Upper lobe of left lung (tissue), 6 donors: ENCODE measurements at places on chromosomes 2 and 18. TPM values are rescaled to one million over a fixed set of nuclear protein-coding genes. Genes with fewer than 3 reads are reported as not detected.

DNA sequence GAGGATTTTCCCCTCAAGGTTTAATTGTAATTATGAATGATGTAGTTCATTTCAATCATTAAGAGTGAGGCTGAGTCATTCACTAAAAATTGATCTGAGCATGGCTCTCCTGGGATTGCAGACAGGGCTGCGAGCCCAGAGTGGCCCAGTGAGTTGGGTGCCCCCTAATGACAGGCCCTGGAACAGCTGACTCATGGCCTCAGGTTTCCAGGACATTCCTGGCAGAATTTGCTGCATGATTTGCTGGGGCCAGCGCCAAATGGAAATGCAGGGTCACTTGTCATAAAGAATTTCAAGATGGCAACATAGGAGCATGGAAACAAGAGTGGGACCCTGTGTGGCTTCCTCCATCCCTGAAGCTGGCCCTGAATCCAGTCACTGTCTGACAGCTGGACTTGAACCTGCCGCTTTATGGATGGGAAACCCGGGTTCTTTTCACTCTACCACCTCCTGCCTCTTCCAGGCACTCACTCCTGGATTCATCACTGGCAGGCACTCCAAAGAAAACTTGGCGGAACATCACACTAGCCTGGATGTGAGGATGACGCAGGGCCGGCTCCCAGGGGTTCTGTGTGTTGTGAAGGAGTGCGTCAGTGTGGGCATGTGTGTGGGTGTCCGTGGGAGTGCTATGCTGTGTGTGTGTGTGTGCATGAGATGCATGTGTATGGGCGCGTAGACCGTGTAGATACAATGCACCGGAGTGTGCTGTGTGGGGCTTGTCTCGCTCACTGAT, 15.2 kb downstream of the OTOF start:
- H3K4me3 ChIP-seq = no peak overlapping the region
- H3K27ac ChIP-seq = no peak overlapping the region
- H3K4me1 ChIP-seq = no peaks in the 10 kb centered on the region
- no peaks in the 10 kb centered on the region for H3K27me3 ChIP-seq
- DNase-seq = no peak

GALNT5 gene
- 33.9 TPM for total RNA-seq

GRCh38 chr2:102704531-102704930, 57.3 kb upstream of the TMEM182 start:
- H3K36me3 ChIP-seq = no peaks in the 10 kb centered on the region
- no peak for DNase-seq
- no peak overlapping the region for H3K27ac ChIP-seq
- H3K4me3 ChIP-seq = no peak overlapping the region
- H3K27me3 ChIP-seq = no peaks in the 10 kb centered on the region
- no peaks in the 10 kb centered on the region for H3K4me1 ChIP-seq

- H3K27ac ChIP-seq = no peak overlapping the region
- no peaks in the 10 kb centered on the region for H3K36me3 ChIP-seq
- DNase-seq = no peak
Observed at GRCh38 chr2:225573603-225574002, 174.1 kb downstream of the NYAP2 start.

- H3K27me3 ChIP-seq = no peaks in the 10 kb centered on the region
- no peak overlapping the region for H3K27ac ChIP-seq
- H3K4me1 ChIP-seq = peaks cover 14% of the 10 kb centered on the region
- H3K4me3 ChIP-seq = no peak overlapping the region
Observed at GRCh38 chr2:38080346-38080745, 4.4 kb upstream of the CYP1B1 start.

DNA sequence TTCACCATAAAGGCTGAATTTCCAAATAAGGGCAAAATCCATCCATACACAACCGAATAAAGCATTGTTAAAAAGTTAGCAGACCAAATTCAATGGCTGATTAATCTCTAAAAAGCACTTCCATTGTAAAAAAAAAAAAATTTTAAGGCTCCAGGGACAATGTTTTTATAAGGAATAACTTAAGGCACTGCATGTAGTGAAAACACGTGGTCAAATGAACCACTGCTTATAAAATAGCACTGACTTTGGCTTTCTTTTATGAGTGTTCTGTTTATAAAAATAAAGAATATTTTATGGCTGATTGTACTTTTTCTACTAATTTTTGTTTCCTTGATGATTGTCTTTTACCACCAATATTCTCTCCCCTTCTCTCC, 409.3 kb upstream of the KCNH7 start:
- no peak overlapping the region for H3K27ac ChIP-seq
- no peaks in the 10 kb centered on the region for H3K27me3 ChIP-seq
- no peak for DNase-seq
- no peaks in the 10 kb centered on the region for H3K36me3 ChIP-seq

DNA sequence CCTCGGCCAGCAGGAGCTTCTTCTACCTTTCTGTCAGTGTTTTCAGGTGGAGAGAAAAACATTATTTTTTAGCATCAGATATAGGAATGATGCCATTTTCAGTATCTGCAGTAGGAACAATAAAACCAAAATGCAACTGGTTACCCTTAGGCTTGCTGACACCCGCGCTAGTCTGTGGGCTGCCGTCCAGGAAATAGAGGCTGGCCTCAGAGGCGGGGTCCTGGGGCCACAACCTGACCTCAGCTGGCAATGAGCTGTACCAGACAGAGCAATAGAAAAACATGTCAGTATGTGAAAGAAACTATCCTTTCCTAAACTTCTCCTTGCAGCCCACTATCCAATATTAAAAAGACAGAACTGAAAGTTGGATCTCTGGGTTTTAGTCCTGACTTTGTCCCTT, 4.6 kb upstream of the ST6GAL2 start:
- H3K27ac ChIP-seq = no peak overlapping the region
- H3K27me3 ChIP-seq = no peaks in the 10 kb centered on the region
- H3K36me3 ChIP-seq = no peaks in the 10 kb centered on the region
- no peak overlapping the region for H3K4me3 ChIP-seq
- DNase-seq = peak; percentile 12
- peaks cover 7% of the 10 kb centered on the region for H3K4me1 ChIP-seq

GRCh38 chr2:12928775-12929401, 212.2 kb downstream of the TRIB2 start:
- H3K27me3 ChIP-seq = no peaks in the 10 kb centered on the region
- no peaks in the 10 kb centered on the region for H3K36me3 ChIP-seq
- peaks cover 7% of the 10 kb centered on the region for H3K4me1 ChIP-seq
- DNase-seq = no peak
- no peak overlapping the region for H3K27ac ChIP-seq

- no peaks in the 10 kb centered on the region for H3K4me1 ChIP-seq
- H3K27me3 ChIP-seq = no peaks in the 10 kb centered on the region
- DNase-seq = no peak
- H3K27ac ChIP-seq = no peak overlapping the region
- no peak overlapping the region for H3K4me3 ChIP-seq
- H3K36me3 ChIP-seq = no peaks in the 10 kb centered on the region
Observed at GRCh38 chr18:27120246-27120645, 64.9 kb downstream of the CHST9 start.

- no peak for DNase-seq
- no peak overlapping the region for H3K4me3 ChIP-seq
- H3K27me3 ChIP-seq = no peaks in the 10 kb centered on the region
- H3K4me1 ChIP-seq = peaks cover 40% of the 10 kb centered on the region
Observed at GRCh38 chr2:196263181-196263747, 91.9 kb upstream of the STK17B start.

LIPG gene
- 4.7 TPM for total RNA-seq

DNA sequence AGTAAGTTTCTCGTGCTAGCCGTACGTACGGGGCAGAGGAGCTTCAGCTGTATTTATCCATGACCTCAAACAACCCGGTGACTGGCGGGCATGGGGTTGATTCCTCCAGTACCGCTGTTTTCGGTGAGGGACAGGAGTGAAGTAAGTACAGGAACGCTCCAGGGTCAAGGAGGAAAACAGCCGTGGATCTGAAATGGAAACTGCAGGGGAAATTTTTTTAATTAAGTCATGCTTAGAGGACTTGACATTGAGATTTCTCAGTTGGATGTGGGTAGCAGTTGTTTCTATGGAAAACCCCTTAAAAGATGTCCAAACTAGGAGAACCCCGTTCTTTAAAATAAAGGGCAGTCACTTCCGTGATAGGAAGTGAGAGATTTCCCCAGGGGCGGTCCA, 1.2 kb downstream of the RAB12 start:
- DNase-seq = no peak
- no peaks in the 10 kb centered on the region for H3K36me3 ChIP-seq
- peak overlapping the region; percentile 66 for H3K27ac ChIP-seq
- H3K4me3 ChIP-seq = peak overlapping the region; percentile 98

- no peaks in the 10 kb centered on the region for H3K27me3 ChIP-seq
- H3K36me3 ChIP-seq = no peaks in the 10 kb centered on the region
- peaks cover 11% of the 10 kb centered on the region for H3K4me1 ChIP-seq
- peak; percentile 52 for DNase-seq
- H3K27ac ChIP-seq = no peak overlapping the region
Observed at GRCh38 chr2:238141541-238142318, 3.3 kb downstream of the KLHL30 start.

DNA sequence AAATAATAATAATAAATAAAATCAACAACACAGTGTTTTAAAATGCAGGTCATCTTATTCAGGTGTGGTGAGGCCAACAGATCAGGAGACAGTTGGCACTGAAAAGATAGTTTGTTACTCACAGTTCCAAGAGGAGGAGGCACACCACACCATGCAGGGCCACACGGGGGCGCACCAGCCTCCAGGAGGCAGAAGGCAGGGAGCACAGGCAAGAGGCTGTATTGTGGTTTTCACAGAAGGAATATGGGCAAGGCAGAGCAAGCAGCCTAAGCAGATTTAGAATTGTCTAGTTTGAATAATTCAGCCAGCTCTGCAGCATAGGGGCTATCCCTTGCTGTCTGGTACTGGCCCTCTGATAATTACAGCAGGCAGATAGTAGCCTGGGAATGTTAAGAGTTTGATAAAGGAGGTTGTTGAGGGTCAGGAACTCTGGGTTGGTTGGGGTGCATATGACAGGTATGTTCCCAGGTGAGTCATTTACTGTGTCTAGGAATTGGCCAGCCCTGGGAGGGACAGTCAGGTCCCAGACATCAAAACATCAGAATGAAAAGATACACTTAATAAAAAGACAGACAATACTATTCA, 31.3 kb downstream of the KIAA2012 start:
- no peaks in the 10 kb centered on the region for H3K27me3 ChIP-seq
- H3K27ac ChIP-seq = no peak overlapping the region
- peak; percentile 91 for DNase-seq

CFLAR gene
- total RNA-seq = 263 TPM
